ENCODE measurements at places on chromosomes 1 and 21.

GRCh38 chr1:165635329-165635728, 4.3 kb downstream of the MGST3 start:
- DNase-seq = no peak

GRCh38 chr1:40977716-40978115, 1.8 kb upstream of the CTPS1 start:
- DNase-seq = no peak

DNA sequence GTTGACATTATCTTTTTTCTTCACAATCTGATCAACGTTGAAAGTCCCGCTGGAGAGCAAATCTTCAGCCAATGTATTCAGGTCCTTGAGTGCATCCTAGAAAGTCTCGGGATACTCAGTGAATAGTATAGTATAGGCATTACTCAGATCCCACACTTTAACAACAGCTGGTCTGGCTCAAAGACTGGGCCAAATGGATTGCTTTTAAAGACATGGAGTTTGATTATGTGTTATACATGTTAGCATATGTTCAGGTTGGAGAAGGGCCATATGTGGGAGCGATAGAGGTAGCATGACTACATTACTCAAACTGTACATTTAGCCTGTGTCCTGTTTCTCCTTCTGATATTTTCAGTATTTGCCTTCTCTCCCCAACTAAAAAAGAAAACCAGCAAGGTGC, 33.1 kb downstream of the OR10Z1 start:
- no peak for DNase-seq

DNA sequence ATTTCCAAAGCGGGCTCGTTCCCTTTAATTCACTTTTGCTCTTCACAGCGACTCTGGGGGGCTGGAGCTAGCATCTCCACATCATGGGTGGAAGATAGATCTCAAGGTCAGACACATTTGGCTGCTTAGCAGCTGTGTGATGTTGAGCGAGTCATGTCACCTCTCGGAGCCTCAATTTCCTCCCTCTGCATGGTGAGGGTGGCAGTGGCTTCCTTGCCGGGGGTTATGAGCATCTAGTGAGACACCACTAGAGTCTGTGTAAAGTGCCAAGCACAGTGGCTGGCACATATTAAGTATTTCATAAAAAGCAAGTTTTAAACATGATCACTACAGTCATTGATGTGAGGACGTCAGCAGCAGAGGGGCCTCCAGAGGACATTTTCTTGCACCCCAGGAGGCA, 16.9 kb upstream of the ECE1 start:
- DNase-seq = no peak

GRCh38 chr1:179591592-179592580, at the start of gene TDRD5:
TDRD5 (plus strand) TSS chr1:179591832; CDS start chr1:179592616, 784 bp downstream.
- no peak for DNase-seq

Measured in NCI-H2081 treated with DMSO at 0.1 percent for 48 hours (cell line).